ENCODE measurements at places on chromosomes 2 and 18.

DNA sequence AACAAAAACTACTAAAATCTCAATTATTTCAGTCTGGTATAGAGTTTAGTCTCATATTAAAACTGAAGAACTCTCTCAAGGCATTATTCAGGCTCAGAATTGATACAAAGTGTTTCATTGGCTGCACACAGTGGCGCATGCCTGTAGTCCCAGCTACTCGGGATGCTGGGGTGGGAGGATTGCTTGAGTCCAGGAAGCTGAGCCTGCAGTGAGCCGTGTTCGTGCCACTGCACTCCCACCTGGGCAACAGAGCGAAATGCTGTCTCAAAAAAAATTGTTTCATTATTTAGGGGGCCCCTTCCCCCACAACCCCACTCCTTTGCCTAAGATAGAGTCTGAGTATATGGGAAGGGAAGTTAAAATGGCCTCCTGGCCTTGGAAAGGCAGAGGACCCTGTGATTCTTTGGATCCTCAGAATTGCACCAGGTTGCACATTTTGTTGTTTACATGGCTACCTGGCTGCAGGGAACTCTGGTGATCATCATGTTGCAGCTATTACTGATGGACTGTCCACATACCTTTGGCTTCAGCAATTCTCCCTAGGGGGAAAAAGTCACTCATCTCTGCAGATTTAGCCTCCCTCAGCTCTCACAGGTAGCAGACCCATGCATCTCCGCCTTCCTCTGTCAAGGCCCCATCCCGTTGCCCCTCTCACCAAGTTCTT is 19.2 kb upstream of the CYRIA start:
- DNase-seq: no peak

DNA sequence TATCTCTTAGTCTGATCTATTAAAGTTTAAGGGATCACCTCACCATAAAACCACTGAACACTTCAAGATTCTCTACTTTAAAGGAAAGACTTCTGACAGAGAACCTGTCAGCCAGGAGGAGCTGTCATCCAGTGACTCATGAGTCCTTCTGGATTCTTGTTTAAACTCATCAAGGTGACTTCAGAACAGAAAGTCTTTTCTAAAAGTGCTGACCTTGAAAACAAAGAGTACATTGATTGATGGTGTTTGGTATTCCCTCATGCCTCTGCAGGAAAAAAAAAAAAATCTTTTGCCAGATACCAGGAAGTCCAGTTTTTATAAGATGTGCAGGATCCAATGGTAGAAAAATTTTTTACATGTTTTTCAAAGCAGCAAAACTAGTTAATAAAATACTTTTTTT is 12.3 kb downstream of the DSG2 start:
- no peak for DNase-seq

GRCh38 chr2:33038230-33038629 is 91.5 kb downstream of the LTBP1 start:
- DNase-seq: no peak

GRCh38 chr18:72742002-72742401 is 125.8 kb downstream of the NETO1 start:
- DNase-seq: no peak

DNA sequence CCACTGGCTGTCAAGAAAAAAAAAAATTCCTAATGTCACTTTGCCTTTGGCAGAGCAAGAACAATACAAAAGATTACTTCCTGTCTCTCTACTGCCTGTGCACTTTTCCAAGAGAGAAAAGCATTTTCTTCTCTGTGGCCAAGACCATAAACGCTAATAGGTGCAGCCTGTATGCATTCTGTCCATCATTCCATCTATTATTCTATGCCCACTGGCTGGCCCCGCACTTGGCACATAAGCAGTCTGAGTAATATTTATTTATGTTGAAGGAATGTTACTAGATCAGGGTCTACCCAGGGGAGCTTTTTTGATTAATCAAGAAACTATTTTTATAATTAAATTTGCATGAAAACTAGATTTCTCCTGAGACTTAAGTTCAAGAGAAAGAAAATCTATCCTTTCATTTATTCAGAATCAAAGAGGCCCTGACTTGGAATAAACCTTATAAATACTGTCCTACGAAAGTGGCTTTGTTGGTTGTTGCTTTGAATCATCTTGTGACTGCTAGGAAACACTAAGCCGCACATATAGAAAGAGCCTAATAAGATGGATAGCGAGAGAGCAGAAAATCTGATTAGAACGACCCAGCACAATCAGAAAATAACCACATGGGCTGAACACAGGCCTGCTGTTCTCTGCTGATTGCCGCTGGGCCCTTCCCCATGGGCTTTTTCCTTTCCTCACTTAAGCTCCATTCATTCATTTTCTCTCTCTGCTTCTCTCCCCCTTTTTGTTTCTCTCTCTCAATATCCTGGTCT is 59.4 kb downstream of the MMADHC start:
- no peak for DNase-seq

GRCh38 chr2:100683231-100683630 is 120.4 kb downstream of the PDCL3 start:
- DNase-seq: no peak

GRCh38 chr18:12811191-12811950 is 72.7 kb downstream of the PTPN2 start:
- no peak for DNase-seq

GRCh38 chr2:177324797-177325196 is 60.3 kb upstream of the NFE2L2 start:
- DNase-seq: no peak

- DNase-seq: no peak
These were observed 105.4 kb downstream of the CPO start for GRCh38 chr2:207044379-207045362.

GRCh38 chr2:143476336-143477087 is 347.3 kb downstream of the ARHGAP15 start:
- DNase-seq: no peak

DNA sequence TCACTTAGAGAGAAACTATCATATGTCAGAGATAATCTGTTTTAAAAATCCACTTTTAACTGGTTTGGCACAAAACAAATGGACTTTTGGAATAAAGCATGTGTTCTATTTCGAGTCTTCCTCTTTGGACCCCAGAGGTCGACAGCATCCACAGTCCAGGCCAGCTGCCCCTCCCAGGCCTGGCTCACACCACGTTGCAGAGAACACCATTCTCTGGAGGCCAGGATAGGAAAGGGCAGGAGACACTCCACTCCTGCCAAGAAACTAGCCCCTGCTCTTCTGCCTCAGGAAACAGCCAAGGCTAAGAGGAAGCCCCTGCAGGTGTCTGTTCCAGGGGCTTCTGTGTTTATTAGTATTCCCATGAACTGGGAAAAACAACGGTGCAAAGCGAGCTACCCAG is 456.6 kb upstream of the ID2 start:
- no peak for DNase-seq

- DNase-seq: no peak
These were observed 11.7 kb downstream of the LIMS2 start for GRCh38 chr2:127663566-127664064.

DNA sequence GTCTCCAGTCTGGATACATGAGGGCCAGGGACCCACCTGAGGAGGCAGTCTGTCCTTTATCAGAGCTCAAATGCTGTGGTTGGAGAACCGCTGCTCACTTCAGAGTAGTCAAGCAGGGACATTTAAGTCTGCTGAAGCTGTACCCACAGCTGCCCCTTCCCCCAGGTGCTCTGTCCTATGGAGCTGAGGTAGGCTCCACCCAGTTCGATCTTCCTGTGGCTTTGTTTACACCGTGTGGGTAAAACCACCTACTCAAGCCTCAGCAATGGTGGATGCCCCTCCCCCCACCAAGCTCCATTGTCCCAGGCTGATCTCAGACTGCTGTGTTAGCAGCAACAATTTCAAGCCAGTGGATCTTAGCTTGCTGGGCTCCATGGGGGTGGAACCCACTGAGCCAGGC is 731.4 kb upstream of the HS6ST1 start:
- no peak for DNase-seq

GRCh38 chr2:168660870-168661862 is 141.3 kb upstream of the NOSTRIN start:
- DNase-seq: no peak

GRCh38 chr18:12839526-12840196 is 44.4 kb downstream of the PTPN2 start:
- no peak for DNase-seq

- no peak for DNase-seq
These were observed 446.1 kb downstream of the ARHGAP15 start for GRCh38 chr2:143575340-143575739.

- peak; percentile 34 for DNase-seq
These were observed 131.6 kb downstream of the CCDC85A start for GRCh38 chr2:56315376-56315775.

DNA sequence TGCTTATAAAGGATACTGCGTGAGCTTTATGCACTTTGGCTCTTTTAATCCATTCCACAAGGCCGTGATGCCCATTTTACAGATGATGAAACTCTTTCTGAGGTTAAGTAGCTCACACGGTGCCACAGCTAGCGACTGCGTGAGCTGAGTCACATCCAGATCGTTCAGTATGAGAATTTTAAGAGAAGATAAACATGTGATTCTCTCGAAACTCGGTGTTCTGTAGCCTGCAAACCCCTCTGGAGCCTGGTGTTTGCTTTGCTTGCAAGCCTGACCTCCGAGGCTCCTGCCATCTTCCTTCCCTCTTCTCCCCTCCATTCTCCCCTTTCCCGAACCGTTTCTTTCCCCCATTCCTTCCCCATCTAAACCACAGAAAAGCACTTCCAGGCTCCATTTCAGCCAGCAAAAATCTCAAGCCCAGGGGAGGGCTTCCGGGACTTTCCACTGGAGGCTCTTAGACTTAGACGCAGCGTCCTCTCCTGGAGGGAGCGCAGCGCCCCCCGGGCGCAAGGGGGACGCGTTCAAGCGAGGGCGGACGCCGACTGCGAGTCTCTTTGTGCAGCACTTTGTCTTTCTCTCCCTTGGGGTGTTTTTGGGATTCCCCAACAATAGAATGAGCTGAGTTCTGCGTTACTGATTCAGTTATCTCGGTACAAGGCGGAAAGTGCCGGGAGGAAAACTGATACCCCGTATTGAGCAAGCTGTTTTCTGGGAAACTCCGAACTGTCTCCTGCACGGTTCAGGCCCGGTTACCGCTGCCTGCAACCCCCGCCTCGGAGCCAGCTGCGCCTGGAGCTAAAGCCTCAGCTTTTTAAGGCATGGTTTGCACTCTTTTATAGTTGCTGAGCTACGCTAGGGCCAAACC is 38.0 kb downstream of the CYP1B1 start:
- DNase-seq: no peak

- DNase-seq: no peak
These were observed 91.2 kb downstream of the NCKAP5 start for GRCh38 chr2:133476931-133477615.
